SHP77 (cell line): ENCODE measurements at places on chromosomes 12 and 14.

GRCh38 chr12:47981496-47982260 is 18.3 kb downstream of the TMEM106C start:
- DNase-seq, result no peak

DNA sequence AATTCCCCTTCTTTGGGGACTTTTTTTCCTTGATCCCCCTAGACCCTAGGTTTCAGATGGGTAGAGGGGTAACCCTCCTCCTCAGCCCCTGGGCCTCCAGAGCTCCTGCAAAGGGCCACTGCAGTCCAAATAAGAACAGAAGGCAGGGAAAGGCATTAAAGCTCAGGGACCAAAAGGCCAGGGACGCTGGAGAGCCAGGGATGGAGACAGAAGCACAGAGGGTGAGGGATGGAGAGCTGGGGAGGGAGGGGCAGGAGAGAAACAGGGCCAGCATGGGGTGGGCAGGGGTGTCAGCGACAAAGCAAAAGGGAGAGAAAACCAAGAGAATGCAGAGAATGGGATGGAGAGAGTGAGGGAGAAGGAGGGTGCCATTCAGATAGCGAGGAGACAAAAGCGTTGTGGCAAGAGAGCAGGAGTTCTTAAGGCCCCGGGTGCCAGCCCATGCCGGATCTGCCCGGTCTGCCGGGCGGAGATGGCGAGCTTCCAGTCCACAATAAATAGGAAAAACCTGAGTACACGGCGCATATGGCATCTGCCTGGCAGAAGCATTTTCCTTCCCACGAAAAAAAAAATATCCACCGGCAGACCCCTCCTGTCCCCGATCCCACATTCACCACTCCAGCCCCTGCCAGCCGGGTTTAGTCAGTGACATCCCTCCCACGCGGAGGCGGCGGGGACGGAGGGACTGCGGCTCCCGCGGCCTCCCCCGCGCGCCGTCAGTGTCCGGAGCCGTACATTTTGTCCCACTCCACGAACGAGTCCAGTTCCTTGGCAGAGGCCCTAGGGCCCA is 28.6 kb downstream of the FIGNL2 start:
- DNase-seq, result no peak

GRCh38 chr14:88541324-88541723 is 13.5 kb downstream of the PTPN21 start:
- no peak for DNase-seq

DNA sequence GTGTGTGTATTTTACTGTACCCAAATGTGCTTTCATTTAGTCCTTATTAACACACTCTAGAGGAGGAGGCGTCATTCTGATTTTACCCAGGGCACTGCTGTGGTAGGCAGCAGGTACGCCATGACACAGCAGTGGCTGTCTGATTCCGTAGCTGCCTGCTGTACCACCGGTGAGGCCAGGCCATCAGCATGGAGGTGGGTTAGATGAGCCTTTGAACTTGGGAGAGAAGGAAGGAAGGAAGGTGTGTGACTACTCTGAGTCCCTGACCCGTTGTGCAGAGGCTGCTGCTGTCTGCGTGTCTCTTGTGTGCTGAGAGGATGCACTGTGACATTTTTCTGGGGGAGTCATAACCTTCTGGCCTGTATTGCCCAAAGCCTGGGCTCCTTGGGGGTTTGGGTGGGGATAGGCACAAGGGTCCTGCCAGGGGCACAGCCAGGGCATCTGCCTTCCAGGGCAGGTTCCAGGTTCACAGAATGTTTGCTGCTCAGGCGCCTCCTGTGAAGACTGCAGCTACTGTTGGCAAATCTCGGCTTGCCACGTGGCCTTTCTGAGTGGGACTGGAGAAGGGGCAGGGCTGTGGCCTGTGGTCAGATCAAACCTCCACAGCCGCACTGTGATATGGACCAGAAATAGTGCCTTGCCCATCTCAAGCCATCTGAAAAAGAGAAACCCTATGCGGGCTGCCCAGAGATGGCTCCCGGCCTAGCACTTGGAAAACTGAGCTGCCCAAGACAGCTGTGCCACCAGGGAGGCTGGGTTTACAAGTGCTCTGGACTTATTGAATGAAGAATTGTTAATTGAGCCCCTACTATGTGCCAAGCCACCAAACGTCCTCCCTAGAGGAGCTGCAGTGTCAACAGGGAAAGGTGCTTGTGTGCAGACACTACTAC is 47.1 kb downstream of the MLXIP start:
- no peak for DNase-seq

- DNase-seq, result no peak
These were observed 1.4 kb downstream of the SGPP1 start for GRCh38 chr14:63726499-63726898.

GRCh38 chr14:55777877-55778276 is 197.9 kb downstream of the KTN1 start:
- no peak for DNase-seq

DNA sequence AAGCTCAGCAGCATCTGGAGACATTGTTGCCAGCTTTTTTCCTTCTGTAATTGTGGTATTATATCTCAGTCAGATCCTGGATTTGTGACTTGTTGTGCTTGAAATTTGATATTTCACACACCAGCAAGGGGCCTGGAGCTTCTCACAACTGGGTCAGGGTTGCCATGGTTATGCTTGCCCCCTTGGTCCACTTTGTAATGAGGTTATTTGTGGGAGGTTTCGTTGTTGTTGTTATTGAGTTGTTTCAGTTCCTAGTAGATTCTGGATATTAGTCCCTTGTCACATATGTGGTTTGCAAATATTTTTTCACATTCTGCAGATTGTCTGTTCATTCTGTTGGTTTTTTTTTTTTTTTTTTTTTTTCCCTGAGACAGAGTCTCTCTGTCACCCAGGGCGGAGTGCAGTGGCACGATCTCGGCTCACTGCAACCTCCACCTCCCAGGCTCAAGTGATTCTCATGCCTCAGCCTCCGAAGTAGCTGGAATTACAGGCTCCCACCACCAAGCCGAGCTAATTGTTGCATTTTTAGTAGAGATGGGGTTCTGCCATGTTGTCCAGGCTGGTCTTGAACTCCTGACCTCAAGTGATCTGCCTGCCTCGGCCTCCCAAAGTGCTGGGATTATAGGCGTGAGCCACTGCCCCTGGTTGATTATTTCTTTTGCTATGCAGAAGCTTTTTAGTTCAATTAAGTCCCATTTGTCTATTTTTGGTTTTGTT is 80.6 kb upstream of the ETV6 start:
- no peak for DNase-seq

GRCh38 chr14:87094913-87095312 is 898.1 kb downstream of the GALC start:
- DNase-seq, result no peak

DNA sequence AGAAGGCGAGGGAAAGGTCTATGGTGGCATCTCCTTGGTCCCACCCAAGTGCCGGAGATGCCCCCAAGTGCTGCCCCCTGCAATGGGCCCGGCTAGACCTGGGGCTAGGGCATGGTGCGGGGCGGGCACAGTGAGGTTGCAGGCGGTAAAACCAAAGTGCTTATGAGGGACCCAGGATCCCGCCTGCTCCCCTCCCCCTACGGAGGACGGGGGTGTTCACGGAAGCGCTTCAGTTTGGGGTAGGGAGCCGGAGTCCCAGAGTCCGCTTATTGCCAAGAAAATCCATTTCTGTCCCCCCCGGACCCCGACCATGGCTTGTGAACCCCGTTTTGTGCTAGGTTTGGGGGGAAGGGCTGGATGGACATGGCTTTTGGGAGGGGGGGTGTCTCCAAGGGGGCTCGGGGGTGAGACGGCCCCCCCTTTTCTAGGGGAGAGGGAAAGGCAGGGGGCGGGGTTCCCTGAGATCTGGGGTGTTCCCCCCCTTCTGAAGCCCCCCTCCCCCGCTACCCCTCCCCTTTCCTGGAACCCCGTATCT is 5.4 kb upstream of the GPR84 start:
- DNase-seq, result no peak

DNA sequence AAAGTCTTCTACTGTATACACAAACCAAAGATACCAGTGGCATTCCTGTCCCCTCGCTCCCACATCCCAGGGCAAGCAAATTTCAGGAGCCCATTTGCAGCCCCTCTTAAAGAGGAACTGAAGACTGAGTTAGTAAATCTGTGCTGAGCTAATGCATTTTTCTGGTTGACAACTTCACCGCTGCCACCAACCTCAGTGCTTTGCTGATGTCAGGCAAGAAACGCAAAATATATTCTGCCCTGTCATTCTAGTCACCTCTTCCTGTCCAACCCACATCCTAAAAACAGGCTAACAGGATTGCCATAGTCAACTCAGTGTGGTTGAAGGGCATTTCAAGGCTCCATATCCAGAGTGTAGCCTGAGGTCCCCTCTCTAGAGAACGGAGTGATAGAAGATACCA is 59.4 kb upstream of the FICD start:
- no peak for DNase-seq
